ENCODE measurements at places on chromosomes 16 and 17.

- H3K27me3 ChIP-seq: no peaks in the 10 kb centered on the region
- no peak for DNase-seq
- peaks cover 16% of the 10 kb centered on the region for H3K4me1 ChIP-seq
These were observed 77.6 kb upstream of the TNRC6C start for GRCh38 chr17:77880711-77881450.

DNA sequence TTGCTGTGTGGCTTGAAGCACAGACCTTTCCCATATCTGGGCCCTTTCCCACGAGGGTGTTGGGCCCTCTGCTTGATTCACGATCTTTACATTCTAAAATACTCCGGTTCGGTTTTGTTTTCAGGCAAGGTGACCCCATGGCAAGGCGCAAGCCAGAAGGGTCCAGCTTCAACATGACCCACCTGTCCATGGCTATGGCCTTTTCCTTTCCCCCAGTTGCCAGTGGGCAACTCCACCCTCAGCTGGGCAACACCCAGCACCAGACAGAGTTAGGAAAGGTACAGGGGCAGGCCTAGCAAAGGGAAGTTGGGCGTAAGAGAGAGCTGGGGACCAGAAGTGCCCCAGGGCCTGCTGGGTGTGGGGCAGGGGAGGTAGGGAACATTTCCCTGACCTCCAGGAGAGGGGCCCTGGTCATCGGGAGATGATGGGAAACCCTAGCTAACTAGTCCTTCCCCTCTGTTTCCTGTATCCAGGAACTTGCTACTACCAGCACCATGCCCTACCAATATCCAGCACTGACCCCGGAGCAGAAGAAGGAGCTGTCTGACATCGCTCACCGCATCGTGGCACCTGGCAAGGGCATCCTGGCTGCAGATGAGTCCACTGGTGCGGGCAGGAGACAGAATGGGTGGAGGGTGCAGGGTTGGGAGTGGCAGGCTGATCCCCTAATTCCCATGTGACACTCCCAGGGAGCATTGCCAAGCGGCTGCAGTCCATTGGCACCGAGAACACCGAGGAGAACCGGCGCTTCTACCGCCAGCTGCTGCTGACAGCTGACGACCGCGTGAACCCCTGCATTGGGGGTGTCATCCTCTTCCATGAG lies 1.4 kb downstream of the ALDOA start:
- peak overlapping the region; percentile 79 for H3K4me3 ChIP-seq
- H3K27ac ChIP-seq: peak overlapping the region; percentile 65
- peaks cover 30% of the 10 kb centered on the region for H3K4me1 ChIP-seq
- no peak for DNase-seq
- no peaks in the 10 kb centered on the region for H3K27me3 ChIP-seq
- peaks cover 69% of the 10 kb centered on the region for H3K36me3 ChIP-seq

- no peaks in the 10 kb centered on the region for H3K36me3 ChIP-seq
- peak overlapping the region; percentile 57 for H3K4me3 ChIP-seq
- peak overlapping the region; percentile 79 for H3K27ac ChIP-seq
- peak; percentile 88 for DNase-seq
- H3K4me1 ChIP-seq: peaks cover 19% of the 10 kb centered on the region
These were observed 29.6 kb upstream of the PHOSPHO1 start for GRCh38 chr17:49260011-49260816.

DNA sequence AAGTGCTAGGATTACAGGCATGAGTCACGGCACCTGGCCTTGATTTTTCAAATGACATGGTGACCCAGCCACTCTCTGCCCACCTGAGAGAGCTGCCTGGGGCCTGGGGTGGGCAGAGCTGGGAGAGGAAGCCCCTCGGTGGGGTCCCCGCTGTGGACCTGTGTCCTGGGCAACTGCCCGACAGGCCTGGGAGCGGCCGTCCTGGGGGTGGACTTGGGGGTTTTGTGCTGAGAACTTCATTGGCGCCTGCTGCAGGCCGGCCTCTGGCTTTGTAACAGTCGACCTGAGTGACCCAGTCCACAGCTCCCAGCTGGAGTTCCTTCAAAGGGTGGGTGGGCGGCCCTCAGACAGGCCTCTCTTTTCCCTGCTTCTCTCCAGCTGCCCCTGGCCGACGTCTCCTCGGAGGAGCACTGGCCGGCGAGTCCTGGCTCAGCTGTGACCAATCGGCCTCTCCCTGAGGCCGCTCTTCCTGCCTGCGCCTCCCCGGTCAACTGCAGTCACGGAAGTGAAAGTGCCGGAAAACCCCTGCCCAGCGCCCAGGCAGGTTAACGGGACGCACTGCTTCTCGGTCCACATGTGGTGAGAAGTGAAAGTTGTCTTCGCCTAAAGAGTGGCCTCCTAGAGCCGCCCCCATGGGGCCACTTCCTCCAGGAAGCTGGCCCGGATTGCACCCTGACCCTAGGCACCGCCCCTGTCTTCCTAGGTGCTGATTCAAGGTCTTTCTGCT lies 5.5 kb downstream of the CBFA2T3 start:
- DNase-seq: no peak
- H3K4me1 ChIP-seq: no peaks in the 10 kb centered on the region
- H3K27ac ChIP-seq: no peak overlapping the region
- peaks cover 87% of the 10 kb centered on the region for H3K27me3 ChIP-seq
- H3K36me3 ChIP-seq: no peaks in the 10 kb centered on the region
- no peak overlapping the region for H3K4me3 ChIP-seq

DNA sequence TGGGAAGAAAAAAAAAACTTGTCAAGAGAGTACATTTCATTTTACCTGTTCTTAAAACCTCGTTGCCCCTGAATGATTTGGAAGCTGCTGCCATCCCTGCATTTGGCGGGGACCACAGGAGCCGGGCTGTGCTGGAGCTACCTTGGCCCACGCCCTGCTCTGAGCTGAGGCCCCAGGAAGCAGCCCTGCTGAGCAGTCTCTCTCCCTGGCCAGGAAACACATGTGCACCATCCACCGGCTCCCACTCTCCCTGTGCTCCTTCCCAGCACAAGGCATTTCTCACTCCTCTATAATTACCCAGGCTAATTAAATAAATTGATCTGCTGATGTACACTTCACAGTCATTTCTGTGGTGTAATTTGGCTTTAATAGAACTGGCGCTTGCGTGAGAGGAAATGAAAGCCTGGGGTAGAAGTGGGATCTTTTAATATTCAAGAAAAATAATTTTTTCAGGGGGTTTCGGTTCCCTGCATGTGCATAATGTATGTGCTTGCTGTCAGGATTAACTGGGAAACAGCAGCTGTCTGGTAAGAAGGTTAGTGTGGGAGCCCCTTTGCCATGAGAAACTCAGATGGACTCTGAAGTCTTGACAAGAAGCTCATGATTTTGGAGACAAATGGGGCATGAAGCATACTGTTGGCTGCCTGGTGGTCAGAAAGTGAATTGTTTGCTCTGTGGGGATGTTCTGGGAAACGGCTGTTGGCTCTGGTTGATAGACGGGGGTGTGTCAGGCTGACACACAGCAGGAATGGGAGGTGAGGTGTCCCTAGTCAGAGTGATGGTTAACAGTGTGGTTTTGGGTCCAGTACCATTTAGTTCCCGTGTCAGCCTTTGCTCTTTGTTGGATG lies 252.3 kb upstream of the EEF2KMT start:
- DNase-seq: no peak
- H3K4me3 ChIP-seq: no peak overlapping the region
- peaks cover 2% of the 10 kb centered on the region for H3K27me3 ChIP-seq

DNA sequence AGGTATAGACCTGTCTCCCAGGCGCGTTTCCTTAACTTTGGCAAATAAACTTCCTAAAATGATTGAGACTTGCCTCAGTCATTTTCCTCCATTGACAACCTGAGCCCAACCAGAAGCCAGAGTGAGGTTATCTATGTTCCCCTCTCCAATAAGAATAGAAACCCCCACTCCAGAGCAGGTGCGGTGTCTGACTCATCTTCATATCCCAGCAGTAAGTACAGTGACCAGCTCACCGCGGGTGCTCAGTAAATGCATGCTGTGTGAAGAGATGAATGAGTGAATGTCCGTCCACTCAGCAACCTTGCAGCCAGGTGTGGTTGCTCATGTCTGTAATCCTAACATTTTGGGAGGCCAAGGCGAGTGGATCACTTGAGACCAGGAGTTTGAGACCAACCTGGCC lies 19.5 kb upstream of the CD300E start:
- no peaks in the 10 kb centered on the region for H3K4me1 ChIP-seq
- H3K27ac ChIP-seq: no peak overlapping the region
- no peaks in the 10 kb centered on the region for H3K36me3 ChIP-seq
- peaks cover 47% of the 10 kb centered on the region for H3K27me3 ChIP-seq
- no peak for DNase-seq

GRCh38 chr16:50323335-50324011 lies 45.3 kb downstream of the BRD7 start:
- H3K27me3 ChIP-seq: no peaks in the 10 kb centered on the region
- peak; percentile 66 for DNase-seq
- H3K27ac ChIP-seq: 0 out of 2 replicates have a peak overlapping the region, but pooled peaks have one; percentile 11
- peaks cover 95% of the 10 kb centered on the region for H3K36me3 ChIP-seq
- H3K4me3 ChIP-seq: no peak overlapping the region

DNA sequence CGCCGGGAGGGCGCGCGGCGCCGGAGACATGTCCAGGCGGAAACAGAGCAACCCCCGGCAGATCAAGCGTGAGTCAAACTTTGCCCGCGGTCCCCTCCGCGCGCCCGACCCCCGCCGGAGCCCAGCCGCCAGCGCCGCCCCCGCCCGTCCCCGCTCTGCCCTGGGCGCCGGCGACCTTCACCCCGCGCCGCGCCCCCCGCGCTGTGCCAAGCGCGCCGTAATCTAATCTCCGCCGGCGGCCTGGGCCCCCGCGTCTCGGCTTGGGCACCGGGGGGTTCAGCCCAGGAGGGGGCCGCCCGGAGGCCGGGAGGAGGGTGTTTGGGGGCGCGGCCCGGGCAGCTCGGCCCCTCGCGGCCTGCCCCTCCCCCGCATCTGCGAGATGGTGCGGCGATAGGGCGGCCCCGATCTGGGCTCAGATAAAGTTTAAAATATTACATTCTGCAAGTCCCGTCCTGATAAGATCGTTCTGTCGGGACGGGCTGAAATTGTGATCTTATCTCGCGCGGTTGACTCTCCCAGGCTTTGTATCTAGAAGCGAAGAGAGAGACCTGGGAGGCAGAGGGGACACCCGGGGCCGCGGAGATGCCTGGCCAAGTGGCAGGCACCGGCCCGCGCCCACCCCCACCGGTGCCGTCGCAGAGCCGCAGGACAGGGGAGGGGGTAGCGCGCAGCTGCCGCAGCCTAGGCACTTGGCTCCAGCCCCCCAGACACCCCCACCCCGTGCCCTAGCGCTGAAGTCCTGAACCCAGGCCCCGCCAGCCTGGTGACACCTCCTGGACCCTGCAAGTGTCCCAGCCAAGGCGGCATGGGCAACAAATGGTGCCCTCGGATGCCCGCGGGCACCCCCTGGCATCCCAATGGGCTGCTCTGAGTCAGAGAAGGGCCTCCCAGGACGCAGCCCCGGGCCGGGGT lies 787 bp downstream of the ZFPM1 start:
- H3K27ac ChIP-seq: no peak overlapping the region
- H3K27me3 ChIP-seq: peaks cover 5% of the 10 kb centered on the region
- H3K4me1 ChIP-seq: peaks cover 33% of the 10 kb centered on the region
- no peak for DNase-seq
- no peaks in the 10 kb centered on the region for H3K36me3 ChIP-seq

- H3K27ac ChIP-seq: no peak overlapping the region
- no peaks in the 10 kb centered on the region for H3K4me1 ChIP-seq
- peaks cover 66% of the 10 kb centered on the region for H3K36me3 ChIP-seq
- no peaks in the 10 kb centered on the region for H3K27me3 ChIP-seq
- no peak overlapping the region for H3K4me3 ChIP-seq
- no peak for DNase-seq
These were observed 71.8 kb downstream of the CACNG1 start for GRCh38 chr17:67116045-67116575.

GRCh38 chr16:54724346-54724925 lies 206.2 kb upstream of the IRX5 start:
- H3K27me3 ChIP-seq: no peaks in the 10 kb centered on the region
- no peaks in the 10 kb centered on the region for H3K4me1 ChIP-seq
- no peak for DNase-seq
- no peak overlapping the region for H3K4me3 ChIP-seq
- H3K36me3 ChIP-seq: no peaks in the 10 kb centered on the region
- H3K27ac ChIP-seq: no peak overlapping the region

GRCh38 chr16:3880623-3881498 lies at the start of gene CREBBP:
CREBBP (minus strand) TSS chr16:3880713; CDS start chr16:3879916, 797 bp downstream.
- H3K27me3 ChIP-seq: no peaks in the 10 kb centered on the region
- peaks cover 35% of the 10 kb centered on the region for H3K36me3 ChIP-seq
- H3K4me3 ChIP-seq: peak within 1 kb of the TSS; percentile 88
- peak within 1 kb of the TSS; percentile 86 for H3K27ac ChIP-seq

GRCh38 chr16:88856122-88856827 lies 472 bp downstream of the GALNS start:
- peaks cover 30% of the 10 kb centered on the region for H3K4me1 ChIP-seq
- H3K27ac ChIP-seq: no peak overlapping the region
- DNase-seq: no peak
- H3K36me3 ChIP-seq: peaks cover 39% of the 10 kb centered on the region

DNA sequence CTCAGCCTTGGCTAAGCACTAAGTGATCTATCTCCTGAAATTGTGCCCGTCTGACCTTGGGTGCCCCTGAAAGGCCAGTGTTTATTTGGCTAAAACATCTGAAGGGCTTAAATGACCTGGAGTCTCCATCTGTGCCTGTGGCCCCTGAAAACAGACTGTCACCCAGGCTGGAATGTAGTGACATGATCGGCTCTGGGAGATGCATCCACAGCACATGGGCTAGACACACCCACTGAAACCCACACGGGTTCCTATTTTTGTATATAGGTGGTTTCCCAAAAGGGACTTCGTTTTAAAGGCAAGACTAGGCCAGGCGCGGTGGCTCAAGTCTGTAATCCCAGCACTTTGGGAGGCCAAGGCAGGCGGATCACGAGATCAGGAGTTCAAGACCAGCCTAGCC lies 13.5 kb downstream of the CEP295NL start:
- peaks cover 19% of the 10 kb centered on the region for H3K4me1 ChIP-seq
- DNase-seq: no peak
- no peaks in the 10 kb centered on the region for H3K27me3 ChIP-seq
- H3K27ac ChIP-seq: no peak overlapping the region

DNA sequence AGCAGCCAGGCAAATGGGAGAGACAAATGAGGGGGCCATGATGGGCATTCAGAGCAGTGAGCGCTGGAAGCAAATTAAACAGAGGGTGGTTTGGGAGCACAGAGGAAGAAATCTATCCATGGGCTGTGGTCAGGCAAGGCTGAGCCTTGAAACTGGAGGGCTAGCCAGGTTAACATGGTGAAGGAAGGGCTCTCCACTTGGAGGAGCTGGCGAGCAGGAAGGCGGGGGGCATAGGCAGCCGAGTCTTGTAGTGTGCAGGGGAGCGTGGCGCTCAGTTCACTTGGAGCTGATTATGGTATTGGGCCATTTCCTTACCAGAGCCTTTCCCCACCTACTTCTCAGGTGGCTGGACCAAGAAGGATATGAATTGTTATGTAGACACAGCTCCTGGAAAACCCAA lies 189.7 kb downstream of the SNX29 start:
- H3K4me3 ChIP-seq: no peak overlapping the region
- no peaks in the 10 kb centered on the region for H3K4me1 ChIP-seq
- DNase-seq: no peak
- H3K36me3 ChIP-seq: no peaks in the 10 kb centered on the region
- H3K27ac ChIP-seq: no peak overlapping the region

DNA sequence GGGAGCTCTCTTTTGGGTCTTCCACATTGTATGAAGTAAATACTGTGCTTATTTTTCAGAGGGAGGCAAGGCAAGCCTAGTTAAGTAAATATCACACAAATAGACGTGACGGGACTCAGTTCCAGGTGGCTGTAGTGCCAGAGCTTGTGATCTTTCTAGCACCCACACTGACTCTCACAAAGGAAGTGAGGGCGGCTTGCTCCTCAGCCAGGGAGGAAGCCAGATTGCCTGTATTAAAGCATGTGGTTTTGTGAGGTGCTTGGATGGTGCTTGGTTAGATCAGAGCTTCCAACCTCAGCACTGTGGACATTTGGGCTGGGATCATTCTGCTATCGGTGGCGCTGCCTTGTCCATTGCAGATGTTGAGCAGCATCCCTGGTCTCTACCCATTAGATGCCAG lies 80.1 kb downstream of the VAT1L start:
- no peaks in the 10 kb centered on the region for H3K36me3 ChIP-seq
- DNase-seq: no peak
- H3K27me3 ChIP-seq: no peaks in the 10 kb centered on the region

All from SJSA1 (cell line).